Dorsolateral prefrontal cortex (tissue), 122 donors: ENCODE measurements at places on chromosomes 11 and 22.

- DNase-seq: peak; percentile 42
Observed at GRCh38 chr22:25827415-25827814, 85.4 kb downstream of the MYO18B start.

DNA sequence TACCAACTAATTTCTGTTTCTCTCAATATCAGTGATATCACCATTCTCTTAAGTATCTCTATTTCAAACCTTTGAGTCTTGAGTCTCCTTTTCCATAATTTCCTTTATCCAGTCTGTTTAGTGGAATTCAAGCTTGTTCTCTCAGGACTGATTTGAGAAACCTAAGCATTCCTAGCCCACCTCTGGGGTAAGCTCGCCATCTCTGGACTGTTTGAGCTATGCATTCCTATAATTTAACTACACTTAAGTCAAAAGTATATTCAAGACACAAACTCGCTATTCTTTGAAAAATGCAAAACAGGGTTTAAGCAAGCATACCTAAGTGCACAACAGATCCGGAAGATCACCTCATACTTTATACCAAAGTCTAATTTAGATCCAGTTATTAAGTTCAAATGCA is 2.1 kb upstream of the DLAT start:
- no peak for DNase-seq

DNA sequence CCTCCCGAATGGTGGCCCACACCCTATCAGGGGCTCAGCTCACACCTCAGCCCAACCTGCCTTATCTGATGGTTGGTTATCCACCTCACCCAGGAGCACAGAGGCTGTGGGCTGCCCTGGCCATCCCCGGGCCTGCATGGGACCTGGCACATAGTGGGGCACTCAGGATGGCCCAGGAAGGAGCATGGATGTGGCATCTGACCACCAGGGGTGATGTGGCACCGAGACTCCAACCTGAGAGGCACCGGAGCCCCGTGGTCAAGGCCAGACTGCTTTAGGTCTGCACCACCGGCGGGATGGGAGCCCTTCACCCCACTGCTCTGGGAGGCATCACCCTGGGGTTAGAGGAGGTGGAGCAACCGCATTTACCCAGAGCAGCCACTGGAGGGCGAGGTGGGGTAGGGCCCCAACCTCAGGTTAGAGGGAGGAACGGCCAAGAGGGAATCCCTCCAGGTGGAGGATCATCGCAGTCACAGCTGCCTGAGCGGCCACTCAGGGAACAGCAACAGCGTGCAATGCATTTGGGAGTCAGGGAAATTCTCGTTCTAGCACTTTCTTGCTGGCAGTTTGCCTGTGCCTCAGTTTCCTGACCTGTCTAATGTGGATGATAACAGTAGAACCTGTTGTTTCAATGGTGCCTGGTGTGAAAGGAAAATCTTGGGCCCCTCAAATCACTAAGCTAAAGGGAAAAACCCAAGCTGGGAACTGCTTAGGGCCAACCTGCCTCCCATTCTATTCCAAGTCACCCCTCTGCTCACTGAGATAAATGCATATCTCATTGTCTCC is 52.9 kb upstream of the CARS1 start:
- peak; percentile 17 for DNase-seq

DNA sequence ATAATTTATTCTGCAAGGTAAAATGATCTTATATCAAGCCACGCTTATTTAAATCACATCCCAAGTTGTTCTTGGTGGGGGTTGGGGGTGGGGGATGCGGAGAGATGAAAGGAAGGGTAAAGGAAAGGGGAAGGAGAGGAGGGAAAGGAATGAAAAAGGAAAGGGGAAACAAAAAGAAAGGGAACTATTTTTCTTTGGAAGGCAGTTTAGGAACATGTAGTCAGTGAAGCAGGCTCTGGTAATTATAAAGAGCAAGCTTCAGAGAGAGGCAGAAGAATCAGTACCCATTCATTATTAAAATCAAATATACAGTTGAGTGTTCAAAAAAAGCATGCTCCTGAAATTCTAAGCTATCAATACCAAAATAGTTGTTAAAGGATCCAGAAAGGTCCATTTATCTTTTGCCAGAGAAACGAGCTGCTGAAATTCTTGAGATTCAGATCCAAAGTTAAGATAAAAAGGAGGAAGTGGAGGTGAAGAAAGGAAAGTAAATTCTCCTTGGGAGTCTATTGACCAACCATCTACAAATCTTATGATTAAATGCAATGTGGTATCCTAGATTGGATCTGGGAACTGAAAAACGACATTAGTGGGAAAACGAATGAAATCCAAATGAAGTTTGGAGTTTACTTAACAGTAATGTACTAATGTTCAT is 107.4 kb downstream of the SGSM3 start:
- DNase-seq: no peak

DNA sequence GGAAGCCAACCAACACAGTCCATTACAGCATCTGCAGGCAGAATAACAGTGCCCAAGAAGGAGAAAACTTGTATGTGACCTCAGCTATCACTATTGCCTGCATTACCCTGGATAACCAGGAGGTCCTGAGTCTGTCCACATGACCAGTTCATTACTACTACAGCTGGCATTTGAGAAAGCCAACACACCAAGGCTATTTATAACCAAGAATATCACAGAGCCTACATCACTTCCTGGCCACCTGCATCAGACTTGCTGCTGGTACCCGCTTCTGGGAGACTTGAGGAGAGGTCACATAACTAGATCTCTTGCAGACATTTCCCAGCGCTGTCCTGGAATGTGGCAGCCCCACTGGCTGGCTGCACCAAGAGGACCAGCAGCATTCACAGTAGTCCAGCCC is 11.1 kb upstream of the OR56B4 start:
- DNase-seq: no peak
